ENCODE measurements at places on chromosomes 3 and 15.

DNA sequence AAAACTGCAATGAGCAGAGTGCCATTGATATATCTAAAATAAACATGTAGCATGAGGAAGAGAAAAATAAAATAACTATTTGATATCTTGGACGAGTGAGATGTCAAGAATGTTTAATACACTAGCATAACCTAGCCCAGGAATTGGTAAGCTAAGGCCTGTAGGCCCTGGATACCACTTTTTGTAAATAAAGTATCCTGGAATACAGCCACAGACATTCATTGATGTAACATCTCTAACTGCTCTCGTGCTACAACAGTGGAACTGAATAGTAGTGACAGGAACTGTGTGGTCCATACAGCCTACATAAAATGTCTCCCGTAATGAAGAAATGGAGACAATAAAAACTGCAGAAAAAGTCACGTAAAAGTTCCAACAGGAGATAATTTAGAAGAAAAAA lies 869.0 kb downstream of the AGBL1 start:
- no peak for DNase-seq

DNA sequence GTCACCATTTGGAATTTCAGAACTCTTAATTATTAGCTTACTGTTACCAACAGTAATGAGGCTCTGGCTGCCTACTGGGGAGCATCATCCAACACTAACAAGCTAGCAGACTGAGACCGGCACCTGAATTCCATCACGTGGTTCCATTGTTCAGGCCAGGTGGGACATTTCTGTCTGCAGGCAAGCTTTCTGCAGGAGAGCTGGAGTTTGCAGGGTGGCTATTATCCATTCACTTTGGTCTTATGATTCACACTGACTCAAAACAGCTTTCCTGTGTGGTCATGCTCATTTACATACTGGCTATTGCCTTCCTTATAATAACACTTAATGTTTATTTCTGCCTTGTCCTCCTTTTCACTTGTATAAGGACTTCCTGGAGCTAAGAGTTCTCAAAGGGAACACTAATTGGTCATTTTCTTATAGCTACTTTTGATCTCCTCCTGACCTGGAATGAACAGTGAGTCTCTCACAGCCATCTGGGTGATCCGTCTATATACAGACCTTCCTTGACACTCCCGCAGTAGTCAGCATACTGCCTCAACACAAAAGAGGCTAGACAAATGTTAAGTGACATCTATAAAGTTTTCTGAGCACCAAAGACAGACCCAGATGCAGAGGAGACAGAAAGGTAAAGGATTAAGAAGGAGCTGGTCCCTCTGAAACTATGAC lies 695.4 kb downstream of the FHIT start:
- no peak for DNase-seq

DNA sequence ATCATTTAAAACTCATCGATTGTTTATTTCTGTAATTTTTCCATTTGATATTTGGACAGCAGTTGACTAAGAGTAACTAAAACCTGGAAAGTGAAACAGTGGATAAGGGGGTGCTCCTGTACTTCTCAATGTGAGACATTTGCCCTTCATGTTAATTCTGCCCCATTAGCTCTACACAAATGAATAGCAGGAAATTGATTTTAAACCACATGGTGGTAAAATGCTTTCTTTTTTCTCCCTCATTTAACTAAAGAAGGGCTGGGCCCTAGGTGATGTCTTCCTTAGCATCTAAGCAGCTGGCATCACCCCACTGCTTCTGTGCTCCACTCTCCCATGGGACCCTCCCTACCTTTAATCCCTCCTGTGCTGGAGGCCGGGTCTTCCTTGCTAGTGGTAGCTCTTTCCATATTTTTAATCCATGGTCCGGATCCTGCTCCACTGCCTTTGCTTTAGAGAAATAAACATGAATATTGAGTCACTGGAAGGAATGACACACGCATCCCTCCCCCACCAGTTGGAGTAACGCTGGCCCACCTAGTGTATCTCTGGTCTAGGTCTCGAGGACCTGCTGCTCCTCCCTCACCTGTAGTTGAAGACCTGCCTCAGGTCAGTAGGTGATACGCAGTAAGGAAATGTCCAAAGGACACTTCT lies 30.2 kb upstream of the LAMP3 start:
- no peak for DNase-seq

- no peak for DNase-seq
These were observed 119.7 kb downstream of the SNRK start for GRCh38 chr3:43405888-43406642.

DNA sequence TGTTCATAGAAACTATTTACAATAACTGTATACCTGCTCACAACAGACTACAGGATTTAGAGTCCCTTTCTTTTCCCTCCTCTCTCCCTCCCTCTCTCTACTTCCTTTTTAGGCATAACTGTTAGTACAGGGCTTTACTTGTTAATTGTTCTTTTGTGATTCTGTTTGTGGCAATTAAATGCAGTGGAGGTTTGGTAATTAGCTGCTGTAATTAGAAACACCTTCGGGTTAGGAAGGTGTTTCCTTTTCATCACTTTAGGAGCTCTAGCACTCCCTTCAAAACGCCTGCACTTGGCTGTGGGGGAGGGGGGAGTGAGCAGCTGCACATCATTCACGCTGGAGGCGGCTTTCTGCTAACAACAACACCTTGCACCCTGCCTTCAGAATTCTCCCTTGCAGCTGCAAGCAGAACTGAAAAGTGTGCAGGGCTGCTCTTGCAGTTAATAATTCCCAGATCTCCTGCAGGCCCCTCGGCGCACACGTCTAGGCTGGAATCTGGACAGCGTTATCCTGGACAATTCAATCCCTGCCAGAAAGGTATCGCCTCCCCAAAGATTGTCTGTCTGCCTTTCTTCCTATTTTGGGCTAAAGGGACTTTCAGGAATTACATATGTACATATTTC lies 242.6 kb upstream of the RGMA start:
- DNase-seq = no peak

GRCh38 chr15:85289677-85290365 lies 90.6 kb upstream of the AKAP13 start:
- peak; percentile 22 for DNase-seq

GRCh38 chr15:40437752-40438687 lies 2.7 kb upstream of the BAHD1 start:
- no peak for DNase-seq

DNA sequence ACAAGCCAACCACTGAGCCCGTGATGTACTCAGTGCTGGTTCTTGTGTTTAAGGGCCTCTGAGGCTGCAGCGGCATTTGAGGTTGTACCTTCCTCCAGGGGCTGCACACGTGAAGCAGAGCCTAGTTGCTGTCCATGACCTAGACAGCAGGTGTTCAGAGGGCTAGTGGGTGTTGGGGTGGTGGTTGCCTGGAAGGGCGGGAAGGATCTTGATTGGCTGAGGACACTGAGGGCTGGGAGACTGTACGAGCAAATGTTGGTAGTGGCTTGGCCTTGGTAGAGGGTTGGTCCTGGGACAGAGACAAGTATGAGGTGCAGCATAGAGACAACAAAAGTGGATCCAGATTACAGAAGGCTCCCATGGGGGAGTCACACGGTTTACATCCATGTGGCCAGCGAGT lies 17.0 kb upstream of the HES1 start:
- DNase-seq = no peak

GRCh38 chr15:93072411-93073394 lies 16.3 kb downstream of the RGMA start:
- DNase-seq = no peak

GRCh38 chr3:173639098-173639497 lies 241.6 kb downstream of the NLGN1 start:
- DNase-seq = no peak

- no peak for DNase-seq
These were observed 10.9 kb downstream of the FAM81A start for GRCh38 chr15:59448871-59449270.

DNA sequence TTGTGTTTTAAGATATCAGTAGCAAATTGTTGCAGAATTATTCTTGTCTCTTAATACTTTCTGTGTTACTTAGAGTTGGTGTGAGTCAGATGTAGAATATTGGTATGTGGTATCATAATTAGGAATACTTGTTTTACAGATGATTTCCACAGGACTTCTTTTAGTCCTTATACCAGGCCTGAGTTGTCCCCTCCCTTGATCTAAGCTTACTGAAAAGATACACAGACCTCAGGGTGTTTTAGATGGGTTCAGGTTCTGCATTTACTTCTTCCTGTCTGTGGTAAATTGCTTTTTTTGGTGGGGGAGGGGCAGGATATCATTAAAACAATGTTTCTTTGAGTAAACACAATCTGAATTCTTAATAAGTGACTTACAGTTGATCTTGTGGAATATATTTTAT lies 14.2 kb downstream of the DZIP3 start:
- no peak for DNase-seq

DNA sequence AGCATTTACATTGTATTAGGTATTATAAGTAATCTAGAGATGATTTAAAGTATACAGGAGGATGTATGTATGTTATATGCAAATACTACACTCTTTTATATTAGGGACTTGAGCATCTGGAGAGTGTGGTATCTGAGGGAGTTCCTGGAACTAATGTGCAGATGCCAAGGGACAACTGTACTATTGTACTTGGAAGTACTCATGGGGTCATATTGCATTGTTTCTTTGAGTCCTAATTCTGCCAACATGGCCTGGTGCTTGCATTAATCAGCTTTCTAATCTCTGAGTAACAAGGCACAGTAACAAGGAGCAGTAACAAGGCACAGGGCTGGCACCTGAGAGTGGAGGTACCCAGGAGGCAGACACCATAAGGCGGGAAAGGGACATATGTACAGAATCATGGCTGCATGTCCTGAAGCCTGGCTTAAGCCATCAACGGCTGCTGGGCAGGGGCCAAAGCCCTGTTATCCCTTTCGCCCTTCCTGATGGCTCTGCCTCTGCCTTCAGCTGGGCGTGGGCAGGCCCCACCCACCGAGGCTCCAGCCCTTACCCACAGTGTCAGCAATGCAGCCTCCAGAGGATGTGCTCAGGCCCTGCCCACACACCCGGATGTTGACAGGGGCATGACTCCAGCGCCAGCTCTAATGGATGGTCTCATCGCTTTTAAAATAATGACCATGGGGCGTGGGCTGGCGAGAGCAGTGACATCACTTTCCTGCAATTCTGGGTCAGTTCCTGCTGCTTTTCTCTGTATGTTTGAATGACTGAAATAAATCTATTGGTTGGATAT lies 22.9 kb downstream of the CEMIP start:
- no peak for DNase-seq

- DNase-seq = no peak
These were observed 642.6 kb downstream of the MAGI1 start for GRCh38 chr3:65396078-65396477.

GRCh38 chr3:59374818-59375211 lies 325.0 kb upstream of the CFAP20DC start:
- no peak for DNase-seq

DNA sequence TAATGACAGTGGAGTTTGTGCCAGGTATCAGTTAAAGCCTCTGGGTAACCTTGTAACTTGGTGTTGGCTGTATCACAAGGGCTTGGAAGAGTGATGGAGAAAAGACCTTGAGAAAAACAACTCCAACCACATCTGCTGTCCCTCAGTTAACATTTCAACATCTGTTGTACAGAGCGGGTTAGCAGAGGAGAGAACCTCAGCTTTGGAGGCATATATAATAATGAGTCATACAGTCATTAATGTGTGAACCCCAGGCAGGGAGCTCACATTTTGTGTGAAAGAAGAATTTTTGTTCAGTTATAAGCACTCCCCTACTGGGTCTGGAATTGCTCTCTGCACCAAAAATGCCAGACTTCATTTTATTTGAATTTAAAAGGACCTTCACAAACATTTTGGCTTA lies 439.5 kb downstream of the PDCD6IP start:
- no peak for DNase-seq

DNA sequence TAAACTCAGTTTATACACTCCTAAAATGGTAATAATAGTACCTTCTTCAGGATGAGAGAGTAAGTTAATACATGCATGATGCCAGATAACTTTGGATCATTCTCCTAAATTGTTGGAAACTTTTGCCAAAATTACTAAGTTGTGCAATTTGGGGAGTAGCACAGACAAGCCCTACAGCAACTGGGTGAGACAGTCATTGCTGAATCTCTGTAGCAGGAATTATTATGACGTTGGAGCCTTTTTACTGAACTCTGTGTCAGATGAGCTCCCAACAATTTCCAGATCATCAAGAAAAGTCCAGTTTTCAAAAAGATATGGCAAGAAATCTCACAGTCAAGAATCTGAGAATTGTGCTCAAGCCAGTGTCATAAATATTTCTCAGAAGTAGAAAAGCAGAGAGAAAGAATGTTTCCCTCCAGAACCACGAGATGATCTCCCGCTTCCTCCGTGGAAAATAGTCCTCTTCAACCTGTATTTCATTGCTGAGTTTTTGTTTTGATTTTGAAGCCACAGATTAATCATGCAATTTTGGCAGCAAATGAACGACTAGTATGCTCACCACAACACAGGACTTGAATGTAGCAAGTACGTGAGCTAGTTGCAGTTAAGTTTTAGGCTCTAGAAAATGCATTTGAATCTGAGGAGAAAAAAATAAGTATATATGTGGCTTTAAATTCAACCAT lies 485.4 kb downstream of the CNTN6 start:
- no peak for DNase-seq

DNA sequence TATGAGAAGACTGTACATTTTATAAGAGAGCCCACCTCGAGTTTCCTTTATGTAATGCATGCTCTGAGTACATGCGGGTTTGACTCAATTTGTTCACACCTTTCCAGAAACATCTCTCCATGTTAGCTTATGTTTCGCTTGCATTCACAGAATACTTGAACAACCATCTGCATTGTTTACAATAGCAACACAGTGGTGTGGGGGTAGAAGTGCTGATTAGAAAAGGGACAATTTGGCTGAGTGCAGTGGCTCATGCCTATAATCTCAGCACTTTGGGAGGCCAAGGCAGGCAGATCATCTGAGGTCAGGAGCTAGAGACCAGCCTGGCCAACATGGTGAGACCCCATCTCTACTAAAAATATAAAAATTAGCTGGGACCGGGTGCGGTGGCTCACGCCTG lies 60.9 kb downstream of the NCEH1 start:
- no peak for DNase-seq

DNA sequence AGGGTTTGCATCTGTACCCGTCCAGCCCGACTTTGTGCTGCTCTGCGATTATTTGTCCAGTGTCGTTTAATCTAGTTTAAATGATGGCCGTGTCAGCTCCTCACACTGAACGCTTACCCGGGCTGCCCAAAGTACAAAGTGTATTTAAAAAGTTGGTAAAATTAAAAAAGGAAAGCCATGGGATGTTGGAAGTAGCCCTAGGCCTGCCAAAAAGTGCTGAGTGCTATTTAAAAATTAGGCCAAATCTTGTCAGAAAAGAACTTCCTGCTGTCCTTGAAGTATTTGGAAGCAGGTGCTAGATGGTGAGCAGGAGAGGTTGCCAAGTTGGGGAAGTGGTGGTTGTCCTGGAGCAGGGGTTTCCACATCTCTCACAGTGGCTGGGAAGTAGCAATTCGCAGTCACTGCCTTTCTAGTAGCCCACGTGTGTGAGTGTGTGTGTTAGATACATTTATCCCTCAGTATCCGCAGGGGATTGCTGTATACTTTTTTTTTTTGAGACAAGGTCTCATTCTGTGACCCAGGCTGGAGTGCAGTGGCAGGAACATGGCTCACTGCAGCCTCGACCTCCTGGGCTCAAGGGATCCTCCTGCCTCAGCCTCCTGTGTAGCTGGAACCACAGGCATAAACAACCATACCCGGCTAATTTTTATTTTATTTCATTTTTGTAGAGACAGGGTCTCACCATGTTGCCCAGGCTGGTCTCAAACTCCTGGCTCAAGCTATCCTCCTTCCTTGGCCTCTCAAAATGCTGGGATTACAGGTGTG lies 664 bp downstream of the PPCDC start:
- DNase-seq = no peak

GRCh38 chr3:188788621-188789081 lies 383.1 kb upstream of the TPRG1 start:
- peak; percentile 2 for DNase-seq

- no peak for DNase-seq
These were observed 15.3 kb upstream of the PARP14 start for GRCh38 chr3:122665226-122665786.

GRCh38 chr3:98914210-98915080 lies 12.9 kb upstream of the DCBLD2 start:
- no peak for DNase-seq

All from CD4-positive, alpha-beta T cell (primary cell).